ENCODE measurements at places on chromosomes 1 and 21.
A peak's percentile ranks its signal among the peaks of the same experiment; 100 is the strongest.

- DNase-seq = no peak
Measured at GRCh38 chr1:109812691-109813393, 49.1 kb upstream of the EPS8L3 start.

GRCh38 chr1:11523746-11524464 lies 45.0 kb downstream of the DISP3 start:
- DNase-seq = no peak

DNA sequence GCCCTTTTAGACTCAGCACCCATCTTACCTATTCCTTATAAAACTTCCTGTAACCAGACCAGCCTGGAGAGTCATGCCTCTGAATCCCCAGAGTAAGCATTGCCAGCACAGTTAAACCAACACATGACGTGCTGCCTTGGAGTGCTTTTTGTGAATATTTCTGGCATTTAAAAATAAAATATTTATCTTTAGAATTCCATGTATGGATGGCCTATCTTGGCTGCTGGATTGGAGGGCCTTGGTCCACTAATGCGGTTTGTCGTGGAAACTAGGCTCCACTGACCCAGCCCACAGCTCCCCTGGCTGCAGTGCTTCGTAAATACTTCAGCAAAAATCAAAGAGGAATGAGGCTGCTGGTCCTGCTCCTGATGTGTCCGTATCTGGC lies 17.5 kb downstream of the MTARC1 start:
- no peak for DNase-seq

- DNase-seq = no peak
Measured at GRCh38 chr1:67515324-67516080, 85.3 kb upstream of the SERBP1 start.

- no peak for DNase-seq
Measured at GRCh38 chr1:48746906-48747305, 29.8 kb downstream of the BEND5 start.

DNA sequence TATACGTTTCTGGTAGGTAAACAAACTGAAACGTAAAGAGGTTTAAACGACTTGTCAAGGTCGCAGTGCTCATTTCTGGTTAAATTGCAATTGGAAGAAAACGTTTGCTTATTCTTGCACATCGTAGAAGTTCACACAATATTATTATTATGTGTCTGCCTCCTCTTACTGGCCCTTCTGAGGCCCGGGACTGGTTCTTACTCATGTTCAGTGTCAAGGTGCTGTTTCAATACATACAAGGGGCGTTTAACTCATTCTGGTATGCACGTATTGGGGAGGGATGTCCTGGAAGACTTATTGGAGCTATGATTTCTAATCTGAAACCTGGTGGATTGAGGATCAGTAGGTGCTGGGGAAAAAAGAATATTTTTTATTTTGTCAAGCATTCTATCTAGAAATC lies 932 bp downstream of the RPF1 start:
- DNase-seq = no peak

- no peak for DNase-seq
Measured at GRCh38 chr1:101453844-101454243, 217.0 kb downstream of the S1PR1 start.

- no peak for DNase-seq
Measured at GRCh38 chr1:56573311-56573710, 6.1 kb downstream of the PLPP3 start.

GRCh38 chr21:20377250-20377649 lies 621.0 kb upstream of the NCAM2 start:
- no peak for DNase-seq

DNA sequence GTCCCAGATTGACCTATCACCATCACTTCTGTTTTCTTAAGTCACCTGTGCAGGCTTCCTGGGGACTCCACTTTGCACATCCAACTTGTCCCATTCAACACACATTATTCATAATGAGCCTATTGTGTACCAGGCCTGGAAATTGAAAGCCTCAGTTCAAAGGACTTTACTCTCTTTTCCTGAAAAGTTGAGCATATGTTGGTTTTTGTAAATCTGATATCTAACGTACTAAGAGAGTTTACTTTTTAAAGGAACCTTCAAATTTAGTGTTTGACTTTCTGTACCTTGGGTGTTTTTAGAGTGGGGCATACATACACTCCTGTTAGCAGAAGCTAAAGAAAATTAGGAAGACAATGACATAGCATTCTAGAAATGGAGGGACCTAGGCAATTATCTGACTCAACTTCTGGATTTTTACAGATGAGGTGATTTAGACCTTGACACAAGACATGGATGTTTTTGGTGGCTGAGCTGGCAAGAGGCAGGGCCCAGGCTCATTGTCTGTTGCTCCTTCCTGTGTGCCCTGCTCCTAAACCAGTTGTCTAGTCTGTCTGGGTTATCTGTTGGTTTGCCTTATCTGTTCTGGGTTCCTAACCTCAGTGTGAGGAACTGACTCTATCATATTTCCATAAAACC lies 336.5 kb downstream of the RPS6KC1 start:
- DNase-seq = no peak

GRCh38 chr21:36759348-36760083 lies 60.6 kb downstream of the SIM2 start:
- no peak for DNase-seq

- DNase-seq = no peak
Measured at GRCh38 chr1:94970783-94971182, 43.9 kb upstream of the CNN3 start.

GRCh38 chr1:204445860-204446412 lies 34.3 kb upstream of the PPP1R15B start:
- DNase-seq = peak; percentile 3

DNA sequence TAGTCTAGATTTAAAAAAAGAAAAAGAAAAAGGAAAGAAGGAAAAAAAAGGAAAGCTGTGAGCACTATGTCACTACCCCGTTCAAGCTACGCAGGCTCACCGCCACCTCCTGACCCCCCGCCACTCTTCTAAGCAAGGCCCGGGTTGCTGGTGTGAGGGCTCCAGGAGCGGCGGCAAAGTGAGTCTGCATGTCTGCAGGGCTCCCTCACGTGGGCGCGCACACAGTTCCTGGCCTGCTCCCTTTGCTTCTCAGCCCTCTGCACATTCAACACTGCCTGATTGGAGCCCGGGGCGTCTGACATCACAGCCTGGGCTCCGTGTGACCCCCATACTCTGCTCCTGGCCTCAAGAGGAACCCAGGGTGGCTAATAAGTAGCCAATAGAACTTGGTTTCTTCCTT lies 81.4 kb upstream of the TLR5 start:
- no peak for DNase-seq

- no peak for DNase-seq
Measured at GRCh38 chr1:230857077-230857476, 11.2 kb downstream of the C1orf198 start.

- DNase-seq = no peak
Measured at GRCh38 chr21:36630485-36631206, 68.3 kb upstream of the SIM2 start.

GRCh38 chr1:18927654-18928272 lies 25.4 kb upstream of the ALDH4A1 start:
- no peak for DNase-seq

DNA sequence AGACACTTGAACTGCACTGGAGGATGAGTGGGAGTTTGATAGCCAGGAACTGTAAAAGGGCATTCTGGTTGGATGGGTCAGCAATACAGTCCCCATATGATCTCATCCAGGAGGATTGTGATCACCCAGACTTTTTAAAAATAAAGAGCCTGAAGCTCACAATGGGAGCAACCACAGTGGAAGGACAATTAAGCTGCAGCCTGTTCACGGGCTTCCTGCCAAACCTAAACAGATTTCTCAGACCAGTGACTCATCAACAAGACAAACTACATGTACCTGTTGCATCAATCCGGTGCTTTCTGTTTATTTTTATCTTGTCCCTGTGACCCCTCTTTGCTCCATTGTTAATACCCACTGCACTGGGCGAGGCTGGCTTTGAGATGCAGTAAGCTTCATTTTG lies 52.3 kb downstream of the PAPPA2 start:
- peak; percentile 74 for DNase-seq

- DNase-seq = no peak
Measured at GRCh38 chr1:240189386-240189989, 97.8 kb downstream of the FMN2 start.

DNA sequence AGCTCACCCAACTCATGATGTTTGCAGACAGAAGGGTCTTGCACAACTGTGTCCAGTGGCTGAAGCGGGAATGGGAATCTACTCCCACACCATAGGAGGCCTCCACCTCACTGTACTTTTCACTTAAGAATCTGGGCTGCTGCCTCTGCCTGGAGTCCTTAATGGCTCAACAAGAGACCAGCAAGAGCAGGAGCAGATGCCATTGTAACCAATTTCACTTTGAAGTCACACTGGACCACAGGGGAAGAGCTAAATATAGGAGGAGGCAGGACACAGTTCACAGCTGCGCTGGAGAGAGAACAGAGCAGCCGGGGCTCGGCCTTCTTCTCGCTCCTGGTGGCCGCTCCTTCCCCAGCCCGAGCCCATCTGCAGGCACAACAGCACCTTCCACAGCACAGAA lies 120.4 kb downstream of the SIPA1L2 start:
- DNase-seq = no peak

DNA sequence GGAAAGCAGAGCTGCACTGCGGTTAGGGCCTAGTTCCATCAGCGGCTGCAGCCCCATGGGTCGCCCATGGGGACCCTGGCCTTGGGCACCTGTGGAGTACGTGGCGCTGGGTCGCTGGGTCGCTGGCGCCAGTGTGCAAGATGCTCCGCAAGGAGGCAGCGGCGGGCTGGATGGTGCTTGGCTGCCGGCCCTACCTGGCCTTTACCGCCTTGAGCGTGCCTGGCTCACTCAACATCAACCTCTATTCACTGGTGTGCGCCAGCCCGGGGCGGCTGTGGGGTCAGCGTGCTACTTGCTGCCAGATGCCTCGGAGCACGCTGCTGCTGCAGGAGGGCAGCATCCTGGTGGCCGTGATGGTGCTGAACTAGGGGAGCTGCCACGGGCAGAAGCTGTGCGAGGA lies 85.1 kb upstream of the RHOU start:
- DNase-seq = no peak

DNA sequence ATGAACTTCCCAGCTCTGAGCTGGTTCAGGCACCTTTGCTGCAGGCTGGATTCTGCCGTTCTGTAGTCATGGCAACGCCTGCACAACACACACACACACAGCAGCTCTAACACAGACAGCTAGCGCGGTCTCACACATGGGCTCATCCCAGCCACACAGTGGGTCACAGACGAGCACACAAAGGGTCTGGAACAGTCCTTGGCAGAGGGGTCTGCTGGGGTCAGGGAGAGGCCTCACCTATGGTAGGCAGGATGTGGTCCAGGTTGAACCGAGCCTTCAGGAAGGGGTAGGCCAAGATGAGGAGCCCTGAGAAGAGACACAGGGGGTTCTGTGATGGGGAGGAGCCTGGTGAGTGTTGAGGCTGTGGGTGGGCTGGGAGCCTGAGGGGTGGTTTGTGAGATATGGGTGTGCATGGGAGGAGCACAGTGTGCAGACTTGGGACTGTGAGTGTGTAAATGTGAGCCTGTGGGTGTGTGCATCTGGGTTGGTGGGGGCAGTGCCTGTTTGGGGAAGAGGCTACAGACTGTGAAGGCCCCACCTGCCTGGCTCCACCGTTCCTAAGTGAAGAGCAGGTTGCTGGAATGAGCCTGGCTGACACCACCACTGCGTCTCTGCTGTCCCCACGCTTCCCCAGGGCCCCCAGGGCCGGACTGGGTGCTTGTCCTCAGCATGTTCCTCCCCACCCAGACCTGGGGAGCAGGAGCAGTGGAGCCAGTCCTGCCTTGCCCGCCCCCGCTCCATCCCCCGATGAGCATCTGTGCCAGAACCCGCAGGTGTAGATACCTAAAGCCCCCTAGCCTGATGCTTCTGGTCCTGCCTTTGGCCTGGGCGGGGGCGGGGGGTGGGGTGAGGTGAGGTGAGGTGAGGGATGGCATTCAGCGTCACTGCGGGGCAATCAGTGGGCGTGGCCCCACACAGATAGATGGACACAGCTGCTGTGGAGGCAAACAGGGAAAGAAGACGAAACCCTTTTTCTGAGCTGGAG lies 1.5 kb downstream of the KNCN start:
- no peak for DNase-seq

DNA sequence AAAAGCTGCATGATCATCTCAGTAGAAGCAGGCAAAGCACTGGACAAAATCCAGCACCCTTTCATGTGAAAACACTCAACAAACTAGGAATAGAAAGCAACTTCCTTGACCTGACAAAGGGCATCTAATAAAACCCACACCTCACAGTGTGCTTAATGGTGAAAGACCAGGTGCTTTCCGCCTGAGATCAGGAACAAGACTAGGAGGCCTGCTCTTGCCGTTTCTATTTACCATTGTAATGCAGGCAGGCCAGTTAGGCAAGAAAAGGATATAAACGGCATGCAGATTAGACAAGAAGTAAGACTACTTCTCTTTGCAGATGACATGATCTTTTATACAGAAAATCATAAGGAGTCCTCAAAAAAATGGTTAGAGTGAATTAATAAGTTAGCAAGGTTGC lies 37.2 kb downstream of the SLC37A1 start:
- no peak for DNase-seq

GRCh38 chr1:109667452-109668122 lies at the start of gene GSTM2:
Gene GSTM2 (plus strand): TSS chr1:109668057. CDS start chr1:109668116, 59 bp downstream.
- no peak for DNase-seq

- DNase-seq = peak; percentile 36
Measured at GRCh38 chr1:41416552-41417334, 55.5 kb downstream of the FOXO6 start.

GRCh38 chr1:223531742-223532341 lies 133.7 kb downstream of the CAPN8 start:
- peak; percentile 21 for DNase-seq

DNA sequence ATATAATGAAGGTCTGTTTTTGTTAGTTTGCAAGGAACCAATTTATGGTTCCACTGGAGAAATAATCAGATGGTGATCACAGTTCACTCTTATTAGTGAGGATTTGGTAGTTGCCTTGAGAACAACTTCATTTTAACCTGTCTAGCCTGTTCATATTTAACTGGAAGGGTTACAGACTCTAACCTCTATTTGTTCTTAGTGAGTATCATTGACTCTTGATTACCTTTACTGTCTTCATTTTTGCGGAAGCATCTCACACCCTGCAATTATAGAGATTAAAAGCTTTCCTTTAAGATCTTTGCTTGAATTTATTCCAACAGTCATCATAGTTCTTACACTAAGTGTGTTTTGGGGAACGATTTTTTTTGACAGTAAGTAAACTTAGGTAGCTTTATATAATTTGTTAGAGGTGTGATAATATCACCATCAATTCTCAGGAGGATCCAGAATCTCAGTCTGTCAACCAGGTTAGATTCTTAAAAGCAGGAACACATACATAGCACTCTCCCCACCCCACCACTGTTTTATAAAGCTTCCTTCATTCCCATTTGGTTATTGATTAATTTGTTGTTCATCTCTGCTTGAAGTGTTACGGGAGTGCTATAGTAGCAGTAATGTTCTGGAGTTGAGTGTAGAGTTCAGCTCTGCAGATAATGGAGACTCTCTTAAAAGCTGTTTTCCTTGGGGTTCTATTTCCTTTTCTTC lies 30.1 kb downstream of the B3GALT2 start:
- DNase-seq = no peak

GRCh38 chr21:32036756-32037155 lies 163.9 kb downstream of the HUNK start:
- DNase-seq = no peak

- DNase-seq = no peak
Measured at GRCh38 chr1:2919841-2920240, 101.4 kb upstream of the ACTRT2 start.
